ENCODE measurements at places on chromosomes 2 and 18.

DNA sequence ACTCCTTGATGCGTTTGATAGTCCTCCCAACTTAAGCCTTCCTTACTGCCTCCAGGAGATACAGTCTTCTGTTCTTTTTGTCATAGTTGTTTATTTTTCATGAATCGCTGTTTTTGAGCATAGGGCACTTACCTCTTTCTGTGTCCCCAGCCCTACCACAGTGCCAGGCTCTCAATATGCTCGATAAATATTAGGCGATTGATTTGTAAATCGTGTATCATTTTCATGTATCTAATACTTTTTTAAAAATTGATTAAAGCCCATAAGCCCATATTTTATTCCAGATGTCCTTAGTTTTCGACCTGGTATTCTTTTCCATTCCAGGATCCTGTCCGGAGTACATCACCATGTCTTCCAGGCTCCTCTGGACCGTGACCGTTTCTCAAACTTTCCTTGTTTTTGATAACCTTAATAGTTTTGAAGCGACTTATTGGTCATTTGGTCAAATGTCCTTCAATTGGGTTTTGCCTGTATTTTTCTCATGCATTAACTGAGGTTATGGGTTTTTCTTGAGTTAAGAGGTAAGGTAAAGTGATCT is 444 bp upstream of the MMADHC start:
- no peak for DNase-seq

DNA sequence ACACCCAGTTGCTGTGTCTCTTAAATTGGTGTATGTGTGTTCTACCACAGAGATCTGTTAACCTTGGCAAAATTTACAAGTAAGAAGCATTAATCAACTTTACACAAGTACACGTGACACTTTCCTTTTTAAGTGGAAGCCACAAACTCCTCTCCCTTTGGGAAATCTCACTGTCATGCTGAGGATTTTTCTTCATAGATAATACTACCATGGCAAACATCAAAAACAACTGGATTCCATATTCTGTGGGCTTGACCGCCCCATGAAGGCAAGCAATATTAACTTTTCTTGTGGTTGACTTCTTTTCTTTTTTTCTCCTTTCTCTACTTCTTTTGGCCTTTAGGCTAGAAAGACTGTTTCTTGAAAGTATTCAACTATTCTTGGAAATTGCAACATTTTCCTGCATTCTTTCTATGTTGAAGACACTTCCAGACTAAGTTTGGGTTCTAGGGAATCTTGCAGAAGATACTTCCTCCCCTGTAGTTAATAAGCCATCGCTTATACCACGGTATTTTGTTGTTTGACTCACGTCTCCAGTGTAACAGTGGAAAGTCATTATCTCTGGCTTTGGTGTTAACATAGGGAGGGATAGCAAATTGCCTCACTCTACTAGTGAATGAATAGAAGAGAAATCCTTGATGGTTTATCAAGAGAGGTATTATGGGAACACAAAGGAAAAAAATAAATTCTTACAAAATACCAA is 79.5 kb downstream of the SLC8A1 start:
- no peak for DNase-seq

GRCh38 chr2:207240649-207241048 is 74.9 kb upstream of the KLF7 start:
- no peak for DNase-seq

GRCh38 chr2:64471600-64471999 is 17.6 kb downstream of the LGALSL start:
- DNase-seq: no peak

DNA sequence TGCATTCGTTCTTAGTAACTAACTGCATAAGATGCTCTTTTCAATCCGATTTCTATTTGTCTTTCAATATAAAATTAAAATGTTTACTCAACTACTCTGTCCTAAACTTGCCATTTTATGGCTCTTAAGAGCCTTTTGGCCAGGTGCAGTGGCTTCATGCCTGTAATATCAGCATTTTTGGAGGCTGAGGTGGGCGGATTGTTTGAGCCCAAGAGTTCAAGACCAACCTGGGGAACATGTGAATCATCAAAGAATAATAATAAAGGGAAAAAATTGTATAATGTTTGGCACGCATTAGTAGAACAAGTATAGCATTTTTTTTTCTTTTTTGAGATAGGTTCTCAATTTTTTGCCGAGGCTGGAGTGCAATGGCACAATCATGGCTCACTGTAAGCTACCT is 92.5 kb downstream of the C2orf74 start:
- no peak for DNase-seq

DNA sequence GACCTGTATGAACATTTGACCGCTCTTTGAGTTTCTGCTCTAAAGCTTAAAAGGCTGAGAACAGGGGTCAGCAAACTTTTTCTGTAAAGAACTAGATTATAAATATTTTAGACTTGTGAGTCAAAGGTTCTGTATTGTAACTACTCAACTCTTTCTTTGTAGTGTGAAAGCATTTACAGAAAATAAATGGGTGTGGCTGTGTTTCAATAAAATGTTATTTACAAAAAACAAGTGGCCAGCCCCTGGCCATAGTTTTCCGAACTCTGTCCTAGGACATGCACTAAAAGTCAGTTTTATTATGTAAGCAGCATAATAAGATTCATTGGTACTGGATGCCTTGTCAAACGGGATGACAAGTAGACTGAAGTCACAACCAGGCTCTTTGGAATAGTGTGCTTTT is 434.9 kb downstream of the ZEB2 start:
- no peak for DNase-seq

GRCh38 chr2:152483276-152484063 is 148.5 kb downstream of the FMNL2 start:
- DNase-seq: no peak
